ENCODE measurements at places on chromosomes 4 and X.
A peak's percentile ranks its signal among the peaks of the same experiment; 100 is the strongest.

DNA sequence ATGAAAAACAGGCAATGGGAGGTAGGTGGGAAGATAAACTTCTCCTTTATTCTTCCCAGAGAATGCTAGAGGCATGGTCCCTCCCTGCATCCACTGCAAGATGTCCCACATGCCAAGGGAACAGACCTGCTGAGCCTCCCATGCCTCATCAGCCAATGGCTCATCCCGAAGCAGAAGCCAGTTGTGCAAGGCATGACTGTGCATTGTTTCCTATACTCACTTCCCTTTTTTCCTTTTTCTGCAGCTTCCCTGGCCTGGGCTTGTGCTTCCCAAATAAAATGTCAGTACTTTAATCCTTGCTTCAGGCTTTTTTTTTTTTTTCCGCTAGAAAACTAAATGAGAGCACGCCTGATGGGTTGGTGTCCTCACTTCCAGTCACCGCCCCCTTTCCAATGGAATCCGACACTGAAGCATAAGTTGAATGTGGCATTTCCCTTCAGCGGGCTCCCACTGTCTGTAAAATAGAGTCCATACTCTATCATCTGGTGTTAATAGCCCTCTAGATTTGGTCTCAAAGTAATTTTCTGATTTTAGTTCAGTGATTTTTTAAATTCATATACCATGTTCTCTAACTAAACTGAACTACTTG lies 239.0 kb upstream of the JADE1 start:
- no peak for DNase-seq

DNA sequence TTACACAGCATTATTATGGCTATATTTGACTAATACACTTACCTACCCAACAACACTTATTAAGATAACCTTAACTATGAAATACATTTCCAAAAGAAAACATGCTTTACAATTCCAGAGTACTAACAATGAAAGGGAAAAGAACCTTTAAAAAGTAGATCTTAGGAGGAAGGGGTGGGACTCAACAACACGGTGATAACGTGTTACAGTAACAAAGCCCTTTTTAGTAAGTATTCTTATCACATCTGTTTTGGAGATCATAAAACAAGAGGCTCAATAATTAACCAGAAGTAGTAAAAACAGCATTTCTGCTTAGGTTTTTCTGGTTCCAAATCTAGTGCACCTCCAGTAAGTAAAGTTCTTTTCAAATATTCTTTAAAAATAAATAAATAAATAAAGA lies 202.1 kb upstream of the SLC7A11 start:
- no peak for DNase-seq

- no peak for DNase-seq
These were observed 680.9 kb upstream of the AADAT start for GRCh38 chr4:170770664-170771063.

DNA sequence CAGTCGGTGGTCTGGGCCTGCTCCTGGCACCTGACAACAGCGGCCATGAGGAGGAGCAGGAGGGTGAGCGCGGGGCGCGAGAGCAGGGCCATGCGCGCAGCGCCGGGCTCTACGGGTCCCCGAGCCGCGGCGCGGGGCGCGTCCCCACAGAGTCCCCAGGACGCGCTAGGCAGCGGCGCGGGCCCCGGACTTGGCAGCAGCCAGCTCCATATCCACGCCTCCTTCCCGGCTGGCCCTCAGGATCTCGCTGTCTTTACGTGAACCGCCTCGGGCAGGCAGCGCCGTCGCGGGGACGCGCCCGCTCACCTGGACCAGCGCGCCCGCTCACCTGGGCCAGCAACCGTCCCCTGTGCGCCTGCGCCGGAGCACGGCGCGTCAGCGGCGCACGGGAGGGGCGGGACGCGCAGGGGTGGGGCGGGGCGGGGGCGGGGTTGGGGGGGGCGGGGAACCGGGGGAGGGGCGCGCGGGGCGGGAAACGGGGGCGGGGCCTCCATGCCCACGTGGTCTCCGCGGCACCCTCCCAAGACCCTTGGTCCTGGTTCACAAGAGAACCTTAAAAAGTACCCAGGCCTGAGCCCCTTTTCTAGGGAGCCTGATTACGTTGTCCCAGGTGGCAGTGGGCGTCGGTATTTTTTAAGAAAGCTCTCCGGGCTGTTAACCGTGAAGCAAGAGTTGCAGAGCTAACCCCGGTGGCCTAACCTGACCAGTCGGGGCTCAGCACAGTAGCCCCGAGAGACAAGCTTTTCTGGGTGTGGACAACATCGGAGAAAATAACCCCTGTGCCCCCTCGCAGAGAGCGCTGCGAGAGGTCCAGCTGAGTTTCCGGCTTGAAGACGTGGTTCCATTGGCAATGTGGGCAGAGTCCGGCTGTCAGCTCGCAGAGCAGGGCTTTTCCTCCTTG lies at the start of gene PLA2G12A:
TSS of gene PLA2G12A (minus strand) at position 353 of the 901 bp plus-strand sequence. CDS start at position 92, 261 bp downstream.
- peak; percentile 43 for DNase-seq

DNA sequence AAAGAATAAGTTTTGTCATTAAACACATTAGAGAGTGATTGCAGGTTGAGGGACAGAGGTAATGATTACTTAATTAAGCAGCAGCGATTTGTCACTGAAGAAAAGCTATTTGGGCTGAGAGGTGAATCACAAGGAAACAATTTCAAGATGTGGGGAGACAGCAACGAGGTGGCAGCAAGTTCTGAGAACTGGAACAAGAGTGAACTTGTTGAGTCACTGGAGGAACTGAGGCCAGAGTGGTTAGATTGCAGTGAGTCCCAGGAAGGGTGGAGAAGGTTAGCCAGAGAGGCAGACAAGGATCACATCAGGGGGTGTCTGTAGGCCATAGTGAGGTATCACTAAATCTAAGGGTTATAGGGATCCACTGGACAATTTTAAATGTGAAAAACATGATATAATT lies 57.9 kb upstream of the TMPRSS11A start:
- DNase-seq: no peak

DNA sequence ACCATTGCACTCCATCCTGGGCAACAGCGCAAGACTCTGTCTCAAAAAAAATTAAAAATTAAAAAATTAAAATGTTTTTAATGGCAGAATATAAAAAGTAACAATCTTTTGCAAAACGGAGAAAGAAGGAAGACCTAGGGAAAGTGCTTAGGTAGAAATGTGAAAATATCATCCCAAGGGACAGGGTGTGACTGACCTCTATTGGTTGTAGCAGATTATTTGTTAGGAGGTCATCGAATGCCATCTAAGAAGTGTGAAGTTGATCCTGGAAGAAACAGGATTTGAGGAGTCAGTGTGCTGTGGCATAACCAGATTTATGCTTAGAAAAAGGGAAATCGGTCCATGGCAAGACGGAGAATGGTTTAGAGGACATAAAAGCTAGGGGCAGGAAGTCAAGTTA lies 18.1 kb upstream of the C4orf36 start:
- no peak for DNase-seq

DNA sequence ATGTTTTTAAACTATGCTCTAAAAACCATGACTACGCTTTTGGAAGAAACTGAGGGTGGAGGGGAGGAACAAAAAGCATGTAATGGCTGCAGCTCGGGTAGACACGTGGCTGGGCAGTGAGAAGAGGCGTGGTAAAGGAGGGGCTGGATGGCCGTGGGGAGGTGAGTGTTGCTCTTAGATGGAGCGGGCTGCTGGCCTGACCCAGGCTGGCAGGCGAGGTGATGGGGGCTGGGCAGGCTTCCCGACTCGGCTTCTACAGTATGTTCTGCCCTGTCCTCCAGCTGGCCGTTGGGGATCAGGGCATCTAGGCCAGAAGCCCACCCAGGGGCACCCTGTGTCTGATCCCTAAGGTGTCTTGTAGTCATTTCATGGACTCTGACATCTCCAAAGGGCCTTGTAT lies 60.7 kb downstream of the EFHC2 start:
- no peak for DNase-seq

DNA sequence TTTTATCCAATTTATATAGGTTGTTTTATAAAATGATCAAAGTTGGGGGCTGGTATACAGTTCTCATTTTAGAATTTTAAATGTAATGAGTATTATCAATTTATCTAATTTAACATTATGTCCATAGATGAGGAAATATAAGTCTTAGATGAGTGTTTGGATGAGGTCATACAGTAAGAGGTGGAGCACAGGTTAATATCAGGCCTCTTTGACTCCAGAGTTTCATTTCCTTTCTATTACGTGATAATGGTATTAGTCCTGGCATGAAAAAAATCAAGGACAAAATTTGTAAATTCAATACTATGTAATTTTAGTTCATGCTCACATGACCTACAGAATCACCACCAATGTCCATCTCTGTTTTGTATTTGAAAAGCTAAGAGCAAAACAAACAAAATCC lies 269.8 kb downstream of the FSTL5 start:
- no peak for DNase-seq

DNA sequence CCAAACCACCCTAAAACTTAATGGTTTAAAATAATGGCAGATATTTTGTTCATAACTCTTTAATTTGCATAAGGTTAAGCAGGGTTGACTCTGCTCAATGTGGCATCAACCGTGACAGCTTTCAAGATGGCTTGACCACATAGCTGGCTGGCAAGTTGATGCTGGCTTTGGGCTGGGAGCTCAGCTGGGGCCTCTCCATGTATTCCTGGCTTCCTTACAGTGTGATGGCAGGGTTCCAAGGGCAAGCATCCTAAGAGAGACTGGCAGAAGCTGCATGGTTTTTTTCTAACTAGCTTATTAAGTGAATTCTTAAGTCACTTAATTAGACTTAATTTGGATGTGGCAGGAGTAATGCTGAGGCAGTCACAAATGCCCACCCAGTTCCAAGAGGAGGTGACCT lies 4.5 kb downstream of the RP2 start:
- no peak for DNase-seq

DNA sequence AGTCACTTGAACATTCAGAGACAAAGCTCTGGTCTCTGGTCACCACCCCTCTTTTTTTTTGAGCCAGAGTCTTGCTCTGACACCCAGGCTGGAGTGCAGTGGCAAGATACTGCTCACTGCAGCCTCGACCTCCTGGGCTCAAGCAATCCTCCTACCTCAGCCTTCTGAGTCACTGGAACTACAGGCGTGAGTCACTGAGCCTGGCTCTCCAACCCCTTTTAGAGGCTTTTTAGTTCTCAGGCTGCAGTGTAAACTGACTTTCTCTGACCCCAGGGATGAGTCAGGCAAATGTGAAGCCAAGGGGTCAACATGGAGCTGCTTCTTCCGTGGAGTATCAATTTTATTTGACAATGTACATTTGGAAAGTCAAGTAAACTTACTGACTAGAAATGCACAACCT lies 229.2 kb downstream of the PTTG2 start:
- no peak for DNase-seq

DNA sequence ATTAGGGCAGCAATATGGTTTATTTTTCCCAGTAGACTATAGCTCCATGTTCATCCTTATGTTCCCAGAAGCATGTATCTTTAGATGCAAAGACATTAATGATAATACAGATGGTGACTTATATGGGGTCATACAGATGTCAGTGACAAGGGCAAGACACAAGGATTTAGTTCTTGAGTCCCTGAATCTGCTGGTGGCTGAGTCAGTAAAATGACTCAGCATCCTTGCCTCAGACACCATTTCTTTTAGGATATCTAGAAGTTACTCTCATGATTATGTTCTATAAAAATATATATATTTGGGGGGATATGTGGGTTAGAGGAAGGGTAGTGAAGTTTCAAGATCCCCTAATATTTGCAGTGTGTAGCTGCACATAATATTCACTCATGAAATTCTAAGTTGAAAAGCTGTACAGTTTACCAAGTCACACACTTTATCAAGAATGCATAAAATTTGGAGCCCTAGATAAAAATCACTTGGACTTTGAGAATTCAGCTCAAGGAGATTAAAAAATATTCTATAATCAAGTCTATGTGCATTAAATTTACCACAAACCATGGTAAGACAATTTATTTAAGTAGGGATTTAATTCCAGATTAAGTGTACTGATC lies 101.9 kb downstream of the LNX1 start:
- DNase-seq: no peak

DNA sequence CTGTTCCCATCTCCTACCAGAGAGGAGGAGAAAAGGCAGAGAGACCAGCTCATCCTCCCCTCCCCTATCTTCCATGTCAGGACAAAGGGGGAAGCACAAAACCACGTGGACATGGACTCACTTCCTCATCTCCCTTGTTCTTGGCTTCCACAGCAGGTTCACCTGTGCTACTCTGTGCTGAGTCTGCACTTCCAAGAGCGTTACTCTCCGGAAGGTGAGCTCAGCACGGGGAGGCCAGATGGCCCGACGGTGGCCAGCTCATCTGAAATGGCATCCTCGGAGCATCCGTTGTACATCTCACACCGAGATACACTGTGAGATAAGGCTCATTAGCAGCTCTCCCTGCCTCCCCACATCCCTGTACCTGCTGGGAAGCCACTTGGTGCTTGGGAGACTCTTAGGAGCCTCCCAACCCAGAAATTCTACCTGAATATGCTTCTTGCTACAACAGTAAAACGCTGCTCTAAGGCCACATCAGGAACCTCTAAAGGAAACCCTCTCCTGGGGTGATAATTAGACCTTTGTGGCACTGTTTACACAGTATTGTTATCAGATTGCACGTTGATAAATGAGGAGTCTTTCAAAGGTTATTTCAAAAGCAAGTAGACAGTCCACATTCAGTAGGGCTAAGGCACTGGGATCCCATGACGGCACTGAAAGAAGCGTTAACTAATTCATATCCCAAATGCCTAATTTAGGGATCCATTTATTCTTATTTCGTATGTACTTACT lies 19.4 kb downstream of the LGI2 start:
- no peak for DNase-seq

DNA sequence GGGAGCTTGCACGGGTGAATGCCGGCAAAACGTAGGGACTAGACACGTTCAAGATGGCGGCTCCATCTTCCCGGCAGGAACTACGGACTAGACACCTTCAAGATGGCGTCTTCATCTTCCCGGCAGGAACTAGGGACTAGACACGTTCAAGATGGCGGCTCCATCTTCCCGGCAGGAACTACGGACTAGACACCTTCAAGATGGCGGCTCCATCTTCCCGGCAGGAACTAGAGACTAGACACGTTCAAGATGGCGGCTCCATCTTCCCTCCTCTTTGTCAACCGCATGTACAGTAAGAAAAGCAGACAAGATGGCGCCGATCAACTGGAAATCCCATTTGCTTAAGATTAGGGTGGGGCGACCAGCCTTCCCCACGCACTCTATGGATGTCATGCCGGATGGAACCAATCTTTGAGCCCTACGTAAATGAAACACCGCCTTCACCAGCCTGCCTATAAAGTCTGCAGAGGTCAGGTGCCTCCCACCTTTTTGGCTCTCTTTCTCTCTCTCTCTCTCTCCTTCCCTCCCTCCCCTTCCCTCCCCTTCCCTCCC lies 222.4 kb downstream of the CRLF2 start:
- DNase-seq: no peak

- DNase-seq: no peak
These were observed 31.9 kb downstream of the RHOH start for GRCh38 chr4:40228497-40229365.

- DNase-seq: no peak
These were observed 16.4 kb downstream of the DMD start for GRCh38 chrX:33194876-33195433.

- no peak for DNase-seq
These were observed 114.1 kb downstream of the GLUD2 start for GRCh38 chrX:121161501-121161933.

DNA sequence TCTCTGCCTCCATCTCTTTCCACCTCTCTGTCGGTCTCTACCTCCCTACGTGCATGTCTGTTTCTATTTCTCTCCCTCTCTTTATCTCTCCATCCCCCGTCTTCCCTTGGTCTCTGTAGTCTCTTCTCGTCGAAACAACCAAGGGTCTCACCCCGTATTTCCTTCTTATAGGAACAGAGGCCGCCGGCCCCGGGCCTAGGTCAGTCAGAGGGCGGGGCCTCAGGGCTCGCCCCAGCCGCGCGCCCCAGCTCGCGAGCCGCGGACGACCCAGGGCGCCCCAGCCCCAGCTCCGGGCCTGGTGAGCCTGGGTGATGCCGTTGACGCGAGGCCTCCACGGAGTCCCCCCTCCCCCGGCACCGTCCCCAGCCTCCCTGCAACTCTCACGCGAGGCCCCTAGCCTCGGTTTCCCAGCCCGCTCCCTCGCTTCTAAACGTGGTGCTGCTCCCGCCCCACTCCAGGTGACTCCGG lies 6.6 kb downstream of the TIMM17B start:
- DNase-seq: no peak

Data from stimulated activated CD8-positive, alpha-beta memory T cell treated with anti-CD3 and anti-CD28 coated beads, Interleukin-15, amount 100 ng/mL, for 24 hours (primary cell).